Kidney epithelial cell (primary cell): ENCODE measurements at places on chromosomes 7 and 10.

DNA sequence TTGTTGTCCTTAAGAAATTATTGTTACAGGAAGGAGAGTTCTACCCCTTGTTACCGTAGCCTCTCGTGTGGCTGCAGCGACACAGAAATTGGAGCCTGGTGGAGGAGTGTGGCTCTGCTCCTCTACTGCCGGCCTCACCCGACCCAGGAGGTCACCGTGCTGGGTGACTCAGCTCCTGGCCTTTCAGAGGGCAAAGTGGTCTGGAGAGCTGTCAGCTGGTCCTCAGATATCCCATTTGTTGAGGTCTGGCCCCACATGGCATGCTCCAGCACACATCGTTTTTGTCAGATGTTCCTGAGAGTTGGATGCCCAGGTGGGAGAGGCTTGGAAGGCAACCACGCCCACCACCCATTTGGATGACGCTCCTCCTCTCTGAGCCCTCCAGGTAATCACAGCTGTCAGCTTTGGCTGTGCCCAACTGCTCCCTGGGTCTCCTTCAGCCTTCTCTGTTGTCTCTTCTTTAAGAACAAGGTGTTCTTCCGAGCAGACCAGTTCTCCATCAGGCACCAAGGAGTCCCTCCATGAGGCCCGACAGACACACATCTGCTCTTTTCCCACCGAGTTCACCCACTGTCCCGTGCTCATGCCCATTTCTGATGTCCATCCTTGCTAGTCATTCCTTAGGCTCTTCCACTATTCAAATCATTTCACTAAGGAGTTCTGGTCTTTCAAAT, 80.3 kb downstream of the RAMP3 start:
- no peak for DNase-seq

DNA sequence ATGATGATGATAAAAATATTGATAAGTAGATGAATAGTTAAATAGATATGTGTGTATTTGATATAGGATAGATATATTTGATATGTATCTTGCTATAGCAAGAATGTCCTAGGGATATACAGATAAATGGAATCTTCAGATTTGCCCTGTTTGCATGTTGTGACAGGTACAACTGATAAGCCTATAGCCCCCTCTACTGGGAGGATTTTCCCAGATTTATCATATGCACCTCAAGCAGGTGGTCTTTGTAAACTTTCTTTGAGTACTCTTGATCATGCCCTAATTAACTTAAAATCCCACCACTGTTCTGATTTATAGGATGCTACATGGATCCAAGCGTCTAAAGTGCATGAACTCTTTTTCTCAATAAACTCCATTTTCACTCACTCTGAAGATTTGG, 1050.7 kb downstream of the SORCS3 start:
- DNase-seq = no peak

DNA sequence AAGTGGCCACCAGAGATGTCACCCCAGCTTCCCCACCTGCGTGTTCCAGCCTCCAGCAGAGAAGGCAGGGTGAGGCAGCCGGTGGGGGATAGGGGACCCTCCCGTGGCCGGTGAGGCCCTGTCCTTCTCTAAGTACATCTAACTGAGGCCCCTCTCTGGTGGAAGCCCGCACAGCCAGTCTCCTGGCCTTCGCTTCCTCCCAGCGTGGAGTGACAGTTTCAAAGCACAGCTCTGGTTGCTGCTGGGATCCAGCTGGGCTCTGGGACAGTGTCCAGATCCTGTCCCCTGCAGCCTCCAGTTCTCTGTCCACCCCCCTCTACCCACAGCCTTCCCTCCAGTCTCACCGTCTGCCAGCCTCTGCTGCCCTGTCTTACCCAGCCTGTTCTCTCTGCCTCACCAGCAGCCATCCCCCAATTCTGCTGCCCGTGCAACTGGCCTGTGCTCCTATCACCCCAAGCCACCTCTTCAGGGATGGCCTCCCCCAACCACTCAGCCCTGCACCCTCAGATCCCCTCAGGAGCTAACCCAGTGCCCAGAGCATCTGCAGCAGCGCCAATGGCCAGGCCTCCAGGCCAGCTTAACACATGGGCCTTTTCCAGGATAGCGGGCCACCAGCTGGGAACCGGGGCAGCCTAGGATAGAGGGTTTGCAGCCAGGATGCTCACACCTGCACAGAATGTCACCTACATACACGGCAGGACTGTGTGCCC, 16.3 kb upstream of the SH2B2 start:
- no peak for DNase-seq

GRCh38 chr10:24118246-24118645, 90.7 kb upstream of the KIAA1217 start:
- no peak for DNase-seq

- DNase-seq = no peak
Observed at GRCh38 chr7:5005066-5005465, 40.6 kb upstream of the RBAK start.

DNA sequence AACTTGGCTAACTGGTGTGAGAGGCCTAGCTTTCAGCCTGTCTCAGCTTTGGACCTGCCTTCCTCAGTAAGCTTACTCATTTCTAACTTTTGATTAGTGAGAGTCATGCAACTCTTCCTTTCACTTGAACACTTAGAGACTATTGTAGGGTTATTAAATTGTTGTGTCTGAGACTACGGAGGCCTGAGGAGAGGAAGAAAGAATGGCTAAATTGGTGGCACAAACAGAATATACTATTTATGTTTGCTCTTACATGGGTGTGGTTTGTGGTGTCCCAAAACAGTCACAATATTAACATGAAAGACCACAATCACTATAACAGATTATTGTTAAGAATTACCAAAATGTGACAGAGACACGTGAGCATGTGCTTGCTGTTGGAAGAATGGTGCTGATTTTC, 82.1 kb downstream of the TRIM24 start:
- no peak for DNase-seq

GRCh38 chr10:1465418-1465911, 271.9 kb downstream of the ADARB2 start:
- no peak for DNase-seq

DNA sequence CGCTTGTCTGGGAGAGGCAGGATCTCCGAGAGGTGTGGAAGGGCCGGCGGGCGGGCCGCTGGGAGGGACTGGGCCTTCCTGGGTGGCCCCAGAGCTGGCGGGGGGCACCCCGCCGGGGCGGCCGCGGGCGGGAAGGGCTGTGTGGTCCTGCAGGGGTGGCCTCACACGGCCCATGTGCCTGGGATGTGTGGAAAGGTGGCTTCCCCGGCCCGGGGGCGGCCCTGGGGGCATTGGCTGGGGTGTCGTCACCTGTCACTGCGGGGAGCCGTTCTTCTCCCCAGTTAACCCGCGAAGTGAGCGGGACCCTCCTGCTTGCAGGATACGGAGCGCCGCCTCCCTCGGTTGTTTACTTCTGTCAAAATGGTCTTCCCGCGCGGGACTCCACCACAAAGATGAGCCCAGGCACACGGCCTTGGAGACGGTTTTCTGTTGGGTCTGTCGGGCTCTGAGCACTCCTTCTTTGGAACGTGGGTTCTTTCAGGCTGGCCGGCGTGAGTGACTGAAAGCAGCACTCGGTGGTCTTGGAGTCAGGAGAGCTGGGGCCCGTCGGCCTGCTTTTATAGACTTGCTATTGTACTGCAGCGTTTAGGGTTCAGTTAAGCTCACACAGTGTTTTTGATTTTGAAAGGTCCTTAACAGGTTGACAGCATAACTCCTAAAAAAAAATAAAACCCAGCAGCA, 700 bp downstream of the SMC3 start:
- DNase-seq = no peak

- no peak for DNase-seq
Observed at GRCh38 chr7:116679500-116679899, 7.5 kb downstream of the MET start.
